IPS DF 6.9 (cell line): ENCODE measurements at places on chromosomes 1 and 21.

DNA sequence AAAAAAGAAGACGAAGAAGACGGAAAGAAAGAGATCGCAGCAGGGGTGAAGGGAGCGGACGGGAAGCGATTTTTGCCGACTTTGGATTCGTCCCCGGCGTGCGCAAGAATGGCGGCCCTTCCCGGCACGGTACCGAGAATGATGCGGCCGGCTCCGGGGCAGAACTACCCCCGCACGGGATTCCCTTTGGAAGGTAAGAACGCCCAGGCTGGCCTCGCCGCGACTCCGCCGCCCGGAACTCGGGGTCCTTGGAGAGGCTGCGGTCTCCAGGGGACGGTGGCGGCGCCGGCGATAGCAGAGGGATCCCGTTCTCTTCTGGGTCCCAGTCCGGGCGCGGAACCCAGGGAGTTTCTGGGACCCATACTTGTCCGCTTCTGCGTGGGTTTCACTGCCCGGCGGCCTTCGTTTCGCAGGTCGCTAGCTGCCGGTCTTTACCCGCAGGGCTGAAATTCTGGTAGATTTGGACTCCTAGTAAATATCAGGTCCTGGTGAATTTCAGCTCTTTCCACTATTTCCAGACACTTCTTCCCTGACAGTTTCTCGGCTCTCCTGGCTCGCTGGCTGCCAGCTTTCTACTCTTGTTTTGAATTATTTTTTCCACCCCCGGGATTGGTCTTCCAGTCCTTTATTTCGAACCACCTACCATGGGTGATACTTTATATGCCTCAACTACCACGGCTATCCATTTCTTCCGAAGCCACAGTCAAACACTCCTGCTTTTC, 1.0 kb downstream of the PAX7 start:
- DNase-seq = no peak

- no peak for DNase-seq
Measured at GRCh38 chr1:55284856-55285255, 69.7 kb upstream of the USP24 start.

DNA sequence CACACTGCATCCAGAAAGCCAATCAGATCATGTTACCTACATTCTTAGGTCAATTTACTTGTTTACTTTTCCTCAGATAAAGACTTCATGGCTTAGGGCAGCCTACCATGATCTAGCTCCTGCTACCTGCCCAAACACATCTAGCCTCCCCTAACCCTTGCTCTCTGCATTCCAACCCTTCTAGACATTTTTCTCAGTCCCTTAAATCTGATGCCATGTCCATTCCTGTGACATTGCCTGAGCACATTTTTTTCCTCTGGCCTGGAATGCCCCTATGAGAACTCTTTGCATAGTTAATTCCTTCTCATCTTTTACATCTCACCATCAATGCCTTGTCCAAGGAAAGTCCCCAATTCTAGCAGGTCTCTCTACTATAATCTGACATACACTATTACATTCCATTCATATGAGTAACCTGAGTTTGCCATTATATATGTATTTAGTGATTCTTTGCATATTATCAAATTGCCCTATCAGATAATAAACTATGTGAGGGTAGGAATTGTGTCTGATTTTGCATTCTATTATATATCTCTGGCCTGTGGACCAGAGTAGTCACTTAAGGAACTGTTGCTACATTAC, 166.9 kb downstream of the COL11A1 start:
- DNase-seq = no peak

DNA sequence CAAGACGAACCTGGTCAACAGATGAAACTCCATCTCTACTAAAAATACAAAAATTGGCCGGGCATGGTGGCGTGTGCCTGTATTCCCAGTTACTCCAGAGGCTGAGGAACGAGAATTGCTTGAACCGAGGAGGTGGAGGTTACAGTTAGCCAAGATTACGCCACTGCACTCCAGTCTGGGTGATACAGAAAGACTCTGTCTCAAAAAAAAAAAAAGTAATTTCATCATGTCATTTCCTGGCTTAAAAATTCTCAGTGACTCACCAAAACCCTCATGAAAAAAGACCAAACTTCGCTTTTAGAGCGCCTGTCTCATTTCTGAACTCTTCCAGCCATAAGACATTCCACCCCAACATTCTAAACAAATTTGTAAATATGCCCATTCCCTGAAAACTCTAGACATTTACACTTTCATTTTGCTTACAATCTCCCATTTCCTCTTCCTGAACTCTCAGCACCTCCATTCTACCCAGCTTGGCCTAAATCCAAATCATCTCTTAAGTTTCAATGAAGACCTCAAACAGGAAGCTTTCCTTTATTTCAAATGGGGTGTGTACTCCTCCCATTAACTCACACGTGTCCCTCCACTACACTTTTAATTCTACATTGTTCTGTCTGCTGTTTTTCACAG, 50.5 kb upstream of the PRRC2C start:
- no peak for DNase-seq

DNA sequence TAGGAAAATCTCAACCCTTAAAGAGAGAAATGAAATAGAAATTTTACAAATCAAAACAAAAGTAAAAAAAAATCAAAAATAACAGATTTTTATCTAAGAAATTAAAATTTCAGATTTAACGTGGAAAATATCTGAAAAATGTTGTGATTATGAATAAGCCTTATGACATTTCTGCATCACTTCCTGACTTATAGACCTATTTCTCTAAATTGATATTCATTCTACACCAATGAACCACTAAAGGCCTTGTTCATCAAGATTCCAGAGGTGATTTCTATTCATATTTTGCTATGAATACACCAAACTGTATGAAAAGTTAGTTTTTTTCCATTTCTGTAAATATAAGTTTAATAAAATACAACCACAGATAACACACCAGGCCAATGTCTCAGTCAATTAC, 261.5 kb downstream of the SMYD3 start:
- no peak for DNase-seq

- DNase-seq = no peak
Measured at GRCh38 chr1:197675583-197676208, 99.6 kb downstream of the DENND1B start.

DNA sequence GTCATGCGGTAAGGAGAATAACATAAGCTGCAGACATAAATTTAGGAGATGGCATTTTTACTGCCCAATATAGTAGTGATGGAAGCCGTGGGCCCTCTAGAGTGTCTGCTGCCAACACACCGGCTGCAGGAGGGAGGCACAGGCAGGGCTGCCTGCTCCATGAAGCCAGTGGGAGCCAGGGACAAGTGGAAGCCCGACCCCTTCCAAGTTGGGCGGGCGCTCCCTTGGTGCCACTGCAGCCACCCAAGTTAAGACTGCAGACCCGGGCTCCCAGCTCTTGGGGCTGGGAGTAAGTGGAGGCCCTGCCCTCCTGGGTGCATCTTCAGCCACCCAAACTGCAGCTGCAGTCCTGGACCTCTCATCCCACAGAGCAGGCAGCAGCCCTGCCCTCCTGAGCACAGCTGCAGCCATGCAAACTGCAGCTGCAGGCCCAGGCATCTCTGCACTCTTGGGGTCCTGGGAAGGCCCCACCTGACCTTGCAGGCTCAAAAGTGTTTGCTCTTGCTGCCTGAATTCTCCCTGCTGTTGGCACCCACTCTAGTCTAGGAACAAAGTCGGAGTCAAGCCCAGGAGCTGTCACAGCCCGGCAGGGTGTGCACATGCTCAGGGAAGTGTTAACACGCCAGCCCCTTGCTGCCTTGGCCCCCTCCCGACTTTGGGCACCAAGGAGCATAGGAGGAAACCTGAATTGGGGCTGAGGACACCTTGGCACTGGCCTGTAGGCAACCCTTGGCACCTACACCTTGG, 437.2 kb upstream of the PRMT6 start:
- no peak for DNase-seq

DNA sequence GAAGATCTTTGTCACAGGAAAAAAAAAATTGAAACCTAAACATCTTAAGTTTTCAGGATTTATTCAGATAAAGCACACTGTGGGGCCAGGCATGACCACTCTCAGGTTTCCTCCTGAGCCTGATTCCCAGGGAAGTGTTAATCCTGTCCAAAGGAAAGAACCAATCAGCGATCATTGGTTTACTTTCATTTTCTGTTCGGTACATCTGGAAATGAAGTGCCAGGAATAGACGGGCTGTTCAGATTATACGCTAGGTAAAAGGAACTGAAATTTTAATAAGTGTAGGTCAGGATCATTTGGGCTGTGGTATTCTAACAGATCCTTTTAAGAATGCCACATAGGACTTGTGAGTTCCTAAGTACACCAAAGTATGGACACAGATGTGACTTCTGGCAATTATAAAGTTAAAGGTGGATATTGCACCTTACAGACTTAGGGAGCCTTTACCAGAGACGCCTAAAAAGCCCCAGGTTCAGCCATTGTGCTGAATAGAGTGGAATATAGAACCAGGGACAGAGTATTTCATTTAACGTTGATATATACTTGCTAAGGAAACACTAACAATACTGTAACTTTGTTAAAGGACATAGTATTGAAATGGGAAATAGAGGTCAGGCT, 9.3 kb upstream of the CACYBP start:
- DNase-seq = no peak

- no peak for DNase-seq
Measured at GRCh38 chr1:33370301-33370700, 49.4 kb upstream of the A3GALT2 start.

GRCh38 chr1:29331729-29332128, 95.4 kb downstream of the PTPRU start:
- DNase-seq = no peak

DNA sequence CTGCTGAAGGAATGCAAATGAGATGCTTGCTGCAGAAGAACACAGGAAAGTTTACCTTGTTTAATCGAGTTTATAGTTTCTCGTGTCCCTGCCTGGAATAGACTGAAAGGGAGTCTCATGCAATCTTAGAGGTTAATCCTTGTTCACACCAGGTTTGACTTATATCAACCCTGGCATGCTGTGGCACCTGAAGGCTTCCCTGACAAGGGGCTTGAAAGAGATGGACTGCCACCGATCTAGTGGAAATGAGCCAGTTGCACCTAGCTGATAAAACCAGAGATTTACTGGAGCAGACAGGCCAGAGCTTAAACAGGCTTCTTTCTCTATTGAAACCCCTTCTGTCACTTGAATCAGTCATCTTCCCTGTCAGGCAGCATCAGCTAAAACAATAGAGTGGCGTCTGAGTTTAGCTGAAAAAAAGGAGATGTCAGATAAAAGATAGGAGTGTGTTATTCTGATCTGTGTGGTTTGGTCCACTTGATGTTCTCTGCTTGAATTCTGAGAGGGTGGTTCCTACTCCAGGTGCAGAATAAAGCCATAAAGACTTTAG, 349.7 kb downstream of the RWDD3 start:
- no peak for DNase-seq

DNA sequence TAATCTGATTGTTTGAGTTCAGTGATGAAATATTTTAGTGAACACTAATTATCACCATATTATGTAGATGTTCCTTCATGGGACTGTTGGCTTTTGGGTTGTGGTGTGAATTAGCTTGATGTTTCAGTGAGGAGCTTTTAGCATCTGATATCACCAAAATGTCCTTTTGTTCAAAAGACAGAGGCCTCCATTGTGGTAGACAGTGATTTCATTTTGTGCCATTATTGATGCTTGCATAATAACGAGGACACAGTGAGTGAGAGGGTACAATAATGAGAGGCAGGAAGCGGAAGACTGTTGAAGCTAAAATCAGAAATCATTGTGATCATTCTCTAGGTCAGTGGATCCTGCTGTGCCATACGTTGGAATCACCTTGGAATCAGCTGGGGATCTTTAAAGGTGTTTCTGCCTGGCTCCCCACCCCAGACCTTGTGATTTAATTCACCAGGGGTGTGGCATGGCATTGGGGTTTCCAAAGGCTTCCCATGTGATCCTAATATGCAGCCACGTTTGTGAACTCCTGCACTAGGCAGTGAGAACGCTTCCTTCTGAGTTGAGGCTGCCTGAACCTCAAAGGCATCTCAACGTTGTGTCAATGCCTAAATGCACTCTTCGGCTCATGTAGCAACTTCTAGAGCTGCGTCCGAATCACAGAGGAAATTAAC, 82.1 kb upstream of the KIF1B start:
- no peak for DNase-seq

DNA sequence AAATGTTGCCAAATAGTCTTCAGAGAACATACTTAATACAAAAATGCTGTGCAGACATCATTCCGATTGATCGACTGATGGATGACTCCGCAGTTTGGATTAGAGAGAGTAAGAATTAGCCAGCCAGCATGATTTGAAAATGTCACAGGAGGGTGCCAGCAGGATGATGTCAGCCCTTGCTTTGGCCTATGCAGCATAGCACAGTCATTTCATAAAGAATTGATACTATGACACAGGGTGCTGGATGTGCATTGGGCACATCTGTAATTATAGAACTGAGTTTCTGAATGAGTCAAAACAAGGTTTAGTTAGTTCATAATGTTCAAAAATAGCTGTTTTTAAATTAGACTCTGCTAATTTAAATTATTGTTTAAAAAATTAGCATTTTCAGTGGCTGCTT, 21.6 kb upstream of the TRAF5 start:
- DNase-seq = no peak

- DNase-seq = no peak
Measured at GRCh38 chr21:37273440-37273839, 6.3 kb upstream of the VPS26C start.

DNA sequence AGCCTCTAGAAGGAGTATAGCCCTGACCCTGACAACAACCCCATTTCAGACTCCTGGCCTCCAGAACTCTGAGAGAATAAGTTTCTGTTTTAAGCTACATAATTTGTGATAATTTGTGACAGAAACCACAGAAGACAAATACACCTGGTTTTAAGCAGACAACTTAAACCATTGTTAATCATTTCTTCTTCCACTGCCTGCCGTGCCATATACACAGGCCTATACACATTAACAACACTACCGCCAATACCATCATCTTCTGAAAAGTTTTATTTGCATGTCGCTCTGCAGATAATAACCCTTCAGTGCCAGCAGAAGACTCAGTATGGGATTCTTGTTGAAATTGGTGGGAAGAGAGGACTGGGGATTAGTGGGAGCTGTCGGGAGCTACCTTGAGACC, 39.9 kb upstream of the KRTAP19-8 start:
- no peak for DNase-seq

DNA sequence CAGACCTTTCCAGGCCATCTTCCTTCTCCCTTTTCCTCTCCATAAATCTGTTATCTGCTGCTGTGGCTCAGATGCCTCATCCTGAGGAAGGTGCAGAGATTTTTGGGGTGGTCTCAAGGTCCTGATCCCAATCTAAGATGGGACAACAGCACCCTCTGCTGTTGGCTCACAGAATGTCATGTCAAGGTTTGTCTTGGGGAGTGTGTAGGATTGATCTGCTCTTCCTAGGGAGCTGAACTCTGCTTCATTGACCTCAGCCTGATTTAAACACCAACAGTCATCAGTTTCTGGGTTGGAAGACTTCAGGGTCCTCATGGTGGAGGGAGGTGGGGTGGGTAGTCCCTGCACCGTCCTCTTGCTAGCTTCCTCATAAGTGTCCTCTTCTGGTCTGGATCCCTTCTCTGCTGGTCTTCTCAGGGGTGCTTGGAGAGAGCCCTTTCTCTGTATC, 62.8 kb upstream of the LAX1 start:
- peak; percentile 75 for DNase-seq
